ENCODE measurements at places on chromosomes 13 and 19. TPM values are rescaled to one million over a fixed set of nuclear protein-coding genes. Genes with fewer than 3 reads are reported as not detected.

ING1 gene
- 9.2 TPM for total RNA-seq

ADM5 gene
- total RNA-seq: 5.0 TPM

BEST2 gene
- total RNA-seq: 3.5 TPM

KLK14 gene
- total RNA-seq: 0.17 TPM

RNF113B gene
- not detected for total RNA-seq

ZNF415 gene
- total RNA-seq: not detected

NLRP5 gene
- 0.07 TPM for total RNA-seq

KLHL1 gene
- total RNA-seq: not detected

SYT5 gene
- 3.2 TPM for total RNA-seq

KIR3DL1 gene
- total RNA-seq: not detected

FCAR gene
- total RNA-seq: not detected

NFIC gene
- total RNA-seq: 46.7 TPM

TYROBP gene
- not detected for total RNA-seq

UBE2L5 gene
- total RNA-seq: not detected

ERVV-1 gene
- not detected for total RNA-seq

SMAD9 gene
- 0.14 TPM for total RNA-seq

WDR88 gene
- total RNA-seq: 0.28 TPM

SLC7A10 gene
- total RNA-seq: 0.13 TPM

KLK1 gene
- 0.28 TPM for total RNA-seq

PTH2 gene
- not detected for total RNA-seq

MBD3L2 gene
- not detected for total RNA-seq

ANGPTL8 gene
- total RNA-seq: not detected

C19orf38 gene
- not detected for total RNA-seq

SOHLH2 gene
- total RNA-seq: not detected

IZUMO2 gene
- not detected for total RNA-seq

ZNF556 gene
- 0.03 TPM for total RNA-seq

MIPEP gene
- 26.4 TPM for total RNA-seq

RAB4B gene
- 17.0 TPM for total RNA-seq
